ENCODE measurements at places on chromosomes 4 and X.

DNA sequence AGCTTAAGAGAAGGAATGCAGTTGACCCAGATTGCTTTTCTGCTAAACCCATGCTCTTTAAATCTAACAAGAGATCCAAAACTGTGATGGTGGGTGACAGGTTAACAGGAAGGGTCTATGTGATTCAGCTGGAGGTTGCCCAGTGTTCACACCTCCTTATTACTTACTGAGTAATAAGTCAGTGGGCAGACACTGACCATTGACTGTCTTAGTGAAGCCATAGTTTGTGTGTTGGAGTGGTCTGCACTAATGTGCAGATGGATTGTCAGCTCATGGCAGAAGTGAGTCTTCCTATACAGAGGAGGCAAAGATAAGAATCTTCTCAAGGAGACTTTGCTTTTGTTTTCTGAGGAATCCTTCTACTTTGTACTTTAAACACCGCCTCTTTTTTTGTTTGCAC is 15.2 kb upstream of the RUFY3 start:
- DNase-seq, result no peak

GRCh38 chr4:77007358-77008230 is 58.0 kb downstream of the SEPTIN11 start:
- no peak for DNase-seq

DNA sequence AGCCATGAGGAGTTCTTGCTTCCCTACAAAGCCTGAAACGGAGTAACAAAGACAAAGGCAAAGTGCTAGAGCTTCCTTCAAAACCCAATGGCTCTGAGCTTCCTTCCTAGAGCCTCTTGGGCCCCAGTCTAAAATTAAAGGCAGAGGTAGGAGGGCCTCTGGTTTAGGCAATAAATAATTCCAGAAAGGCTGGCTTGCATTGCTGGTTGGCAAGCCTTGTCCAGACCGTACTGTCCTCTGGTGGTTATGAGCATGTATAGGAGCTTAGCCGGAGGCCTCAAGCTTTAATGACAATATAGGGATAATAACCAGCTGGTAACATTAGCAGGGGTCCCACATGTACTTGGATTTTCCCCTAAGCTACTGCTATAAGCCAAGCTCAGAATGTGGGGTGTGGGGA is 237.3 kb downstream of the AR start:
- no peak for DNase-seq

DNA sequence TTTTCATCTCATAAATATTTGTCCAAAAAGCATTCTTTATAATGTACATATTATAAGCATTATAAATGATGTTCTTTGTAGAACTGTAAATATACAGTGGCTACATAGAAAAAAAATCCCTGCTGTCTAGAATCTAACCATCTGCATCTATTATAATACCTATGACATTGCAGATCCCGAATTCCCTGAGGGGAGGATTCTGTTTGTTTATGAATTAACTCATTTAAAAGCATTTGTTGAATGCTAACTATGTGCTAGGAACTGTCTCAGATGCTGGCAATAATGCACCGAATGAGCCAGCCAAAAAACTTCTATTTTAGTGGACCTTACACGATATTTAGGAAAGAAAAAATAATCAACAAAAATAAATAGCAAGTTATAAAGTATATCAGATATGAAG is 189.6 kb downstream of the PACRGL start:
- DNase-seq, result no peak

GRCh38 chr4:3434881-3435685 is 6.7 kb upstream of the HGFAC start:
- no peak for DNase-seq

DNA sequence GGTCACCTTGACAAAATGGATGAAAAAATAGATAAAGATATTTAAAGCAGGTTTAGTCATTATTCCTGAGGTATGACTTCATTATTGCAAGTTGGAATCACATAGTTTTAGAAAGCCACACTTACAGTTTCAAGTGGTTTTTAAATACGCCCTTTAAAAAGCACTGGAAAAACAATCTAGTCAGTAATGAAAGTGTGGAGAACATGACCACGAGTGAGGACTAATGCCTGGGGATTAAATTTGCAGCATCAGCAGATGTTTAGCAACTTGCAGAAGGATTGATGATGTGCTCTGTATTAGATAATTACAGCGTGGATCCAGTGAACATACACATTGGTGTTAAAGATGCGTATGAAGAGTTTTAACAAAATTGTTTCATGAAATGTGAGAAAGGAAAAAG is 5.9 kb downstream of the SPARCL1 start:
- no peak for DNase-seq

DNA sequence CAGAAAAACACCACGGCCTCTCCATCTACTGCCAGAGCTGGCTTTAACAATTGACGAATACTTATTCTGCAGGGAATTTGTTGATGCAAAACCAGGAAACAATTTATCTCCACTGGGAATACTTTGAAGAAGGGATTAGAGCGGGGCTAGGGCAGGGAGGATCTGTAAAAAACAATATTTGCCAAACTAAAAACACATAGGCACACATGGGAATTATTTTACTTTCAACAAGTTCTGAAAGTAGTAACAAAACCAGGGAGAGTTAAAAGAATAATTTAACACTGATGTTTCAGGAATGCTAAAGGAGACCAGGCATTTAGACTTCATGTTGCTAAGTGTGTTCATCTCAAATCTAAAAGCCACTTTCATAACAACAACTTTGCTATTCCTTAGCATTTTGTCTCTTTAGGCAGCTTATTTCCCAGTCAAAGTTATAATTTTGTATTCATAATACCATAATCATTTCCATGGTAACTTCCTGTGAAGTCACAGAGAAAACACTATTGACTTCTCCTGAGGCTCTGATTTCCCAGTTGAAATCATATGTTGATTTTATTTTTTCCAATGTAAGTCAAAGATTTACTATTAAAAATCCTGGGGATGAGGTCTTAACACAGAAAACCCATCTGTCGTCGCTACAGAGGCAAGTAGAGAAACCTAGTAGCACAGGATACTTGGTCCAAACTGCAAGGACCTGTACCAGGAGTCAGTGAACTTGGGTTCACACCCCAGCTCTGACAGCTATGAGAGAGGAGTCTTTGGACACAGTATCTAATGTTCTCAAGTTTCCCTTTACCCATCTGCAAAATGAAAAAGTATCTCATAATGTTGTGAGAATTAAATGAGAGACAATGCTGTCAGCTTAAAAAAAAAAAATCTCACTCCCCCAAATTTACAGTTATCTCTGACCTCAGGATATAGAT is 69.3 kb downstream of the SH3RF1 start:
- DNase-seq, result no peak

DNA sequence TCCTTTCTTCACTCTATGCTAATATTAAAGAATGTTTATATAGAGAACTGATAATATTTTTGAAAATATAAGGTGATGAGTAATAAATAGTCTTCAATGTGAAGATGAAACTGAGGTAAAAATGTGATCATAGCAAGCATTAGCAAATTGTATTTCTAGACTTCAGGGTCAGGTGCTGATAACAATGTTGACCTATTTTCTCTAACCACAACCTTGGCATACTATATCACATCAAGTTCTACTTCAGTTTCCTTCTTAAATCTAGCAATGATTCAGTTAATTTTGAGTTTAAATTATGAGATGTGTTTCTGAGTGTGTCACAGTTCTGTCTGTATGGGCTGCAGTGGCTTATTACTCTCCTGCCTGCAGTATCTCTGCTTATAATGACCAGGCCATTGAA is 209.4 kb downstream of the RAPGEF2 start:
- DNase-seq, result no peak

DNA sequence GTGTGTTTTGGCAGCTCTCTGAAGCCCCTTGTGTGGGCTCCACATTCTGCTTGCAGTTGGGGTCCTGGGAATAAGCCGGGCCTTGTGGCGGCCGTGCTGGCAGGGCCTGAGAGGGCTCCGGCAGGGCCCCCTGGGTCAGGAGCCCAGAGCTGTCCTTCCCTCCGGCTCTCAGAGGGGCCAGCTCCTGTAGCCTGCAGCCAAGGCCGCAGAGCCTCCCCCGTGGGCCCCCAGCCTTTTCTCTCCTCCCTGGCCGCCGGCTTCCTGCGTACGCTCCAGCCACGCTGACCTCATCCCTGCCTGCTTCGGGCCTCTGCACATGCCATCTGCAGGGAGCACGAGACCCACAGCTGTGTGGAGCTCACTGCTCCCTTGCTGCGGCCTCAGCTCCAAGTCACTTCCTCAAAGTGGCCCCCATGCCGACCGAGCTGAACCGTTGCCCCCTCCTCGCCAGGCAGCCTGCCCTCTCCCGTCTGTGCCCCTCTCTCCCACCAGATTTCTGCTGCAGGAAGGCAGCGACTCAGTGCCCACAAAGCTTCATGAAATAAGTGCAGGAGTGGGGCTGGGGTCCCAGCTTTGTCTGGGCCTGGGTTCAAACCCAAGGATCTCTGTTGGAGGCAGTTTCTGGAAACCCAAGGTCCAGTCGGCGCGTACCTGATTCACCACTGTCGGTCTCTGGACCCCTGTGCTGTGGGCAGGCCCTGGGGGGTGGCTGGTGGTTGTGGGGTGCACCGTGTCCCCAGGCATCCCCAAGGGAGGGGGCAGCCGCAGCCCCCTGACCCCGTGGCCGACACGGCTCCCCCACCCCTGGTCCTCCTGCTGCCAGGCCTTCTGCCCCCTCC is 57.1 kb upstream of the NKX1-1 start:
- DNase-seq, result no peak

DNA sequence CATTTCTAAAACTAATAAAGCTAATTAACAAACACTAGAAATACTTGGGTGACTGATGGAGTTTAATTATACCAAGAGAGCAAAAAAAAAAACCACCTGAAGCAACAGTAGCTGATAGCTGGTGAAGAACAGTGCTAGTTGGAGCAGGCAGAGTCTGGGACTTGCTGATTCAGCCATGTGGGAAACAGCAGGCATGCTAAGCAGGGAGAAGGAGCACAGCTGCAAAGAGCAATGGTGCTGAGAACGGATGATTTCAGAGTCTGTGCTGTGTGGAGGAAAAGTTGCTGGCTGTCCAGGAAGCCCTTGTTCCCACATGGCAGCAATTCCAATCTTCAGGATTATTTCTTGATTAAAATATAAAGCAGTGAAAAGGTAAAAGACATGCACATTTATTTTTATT is 68.8 kb downstream of the NPY1R start:
- no peak for DNase-seq

GRCh38 chrX:57227691-57228090 is 58.8 kb upstream of the FAAH2 start:
- no peak for DNase-seq

- DNase-seq, result no peak
Measured at GRCh38 chr4:168569066-168569930, 72.4 kb downstream of the PALLD start.

DNA sequence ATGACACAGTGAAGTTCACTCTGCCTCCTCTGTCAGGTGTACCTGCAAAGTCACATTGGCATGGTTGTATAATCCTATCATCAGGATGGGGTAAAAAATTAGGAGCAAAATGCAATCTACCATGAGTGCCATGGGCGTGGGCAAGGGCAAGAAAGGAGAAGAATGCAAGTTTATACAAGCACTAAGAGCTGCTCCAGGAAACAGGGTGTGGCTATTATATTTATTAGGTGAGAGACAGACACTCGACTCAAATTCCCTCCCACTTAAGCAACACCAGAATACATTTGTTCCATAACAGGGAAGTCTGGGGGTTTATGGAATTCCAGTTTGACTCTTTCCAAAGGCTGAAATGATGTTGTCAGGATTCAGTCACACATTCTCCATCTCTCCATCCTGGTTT is 378.8 kb downstream of the BCOR start:
- DNase-seq, result no peak

DNA sequence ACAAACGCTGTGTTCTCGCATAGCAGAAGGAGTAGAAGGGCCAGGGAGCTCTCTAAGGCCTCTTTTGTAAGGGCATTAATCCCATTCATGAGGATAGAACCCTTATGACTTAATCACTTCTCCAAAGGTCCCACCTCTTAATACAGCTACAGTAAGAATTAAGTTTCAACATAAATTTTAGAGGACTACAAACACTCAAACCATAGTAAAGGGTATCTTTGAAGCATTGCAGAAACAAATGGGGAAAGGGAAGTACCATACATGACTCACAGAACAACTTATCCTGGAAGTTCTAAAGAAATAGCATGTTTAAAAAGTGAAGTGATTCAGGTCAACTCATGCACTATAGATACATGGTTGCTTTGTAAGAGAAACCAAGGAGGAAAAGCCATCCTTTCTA is 680.8 kb downstream of the RPA4 start:
- no peak for DNase-seq

- DNase-seq, result no peak
Measured at GRCh38 chr4:38075370-38076152, 115.4 kb downstream of the PTTG2 start.

GRCh38 chr4:45920861-45921260 is 203.0 kb downstream of the GABRG1 start:
- DNase-seq, result no peak

All from cerebellar nuclear complex (tissue), 1 donor.